ENCODE measurements at places on chromosomes 1 and 21. TPM values are rescaled to one million over a fixed set of nuclear protein-coding genes. Genes with fewer than 3 reads are reported as not detected.

DNA sequence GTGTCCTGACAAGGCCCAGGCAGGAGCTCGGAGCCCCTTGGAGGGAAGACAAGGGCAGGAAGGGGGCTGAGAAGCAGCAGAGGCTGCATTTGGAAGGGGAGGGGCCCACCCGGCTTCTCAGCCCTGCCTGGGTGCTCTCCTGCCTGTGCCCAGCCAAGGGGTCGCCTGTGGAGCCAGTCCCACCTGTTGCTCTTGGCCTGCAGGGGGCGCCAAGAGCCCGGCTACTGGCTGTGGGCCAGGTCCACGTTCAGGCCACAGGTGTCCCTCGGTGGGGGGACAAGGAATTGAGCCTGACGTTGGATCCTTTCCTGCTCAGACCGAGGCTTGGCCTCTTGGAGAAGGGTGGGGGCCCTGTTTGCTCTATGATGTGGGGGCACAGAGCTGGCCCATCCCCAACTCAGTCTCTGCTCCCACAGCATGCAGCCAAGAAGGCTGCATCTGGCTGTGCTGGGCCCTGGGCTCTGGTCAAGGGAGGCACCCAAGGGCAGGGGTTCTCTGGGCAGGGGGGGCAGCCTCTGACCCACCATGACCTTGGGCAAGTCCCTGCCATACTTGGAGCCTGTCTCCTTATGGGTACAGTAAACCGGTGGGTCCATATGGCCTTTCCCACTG, 10.9 kb downstream of the WNT4 start:
- DNase-seq, result no peak

- no peak for DNase-seq
These were observed 48.5 kb downstream of the CELF3 start for GRCh38 chr1:151668090-151668489.

DNA sequence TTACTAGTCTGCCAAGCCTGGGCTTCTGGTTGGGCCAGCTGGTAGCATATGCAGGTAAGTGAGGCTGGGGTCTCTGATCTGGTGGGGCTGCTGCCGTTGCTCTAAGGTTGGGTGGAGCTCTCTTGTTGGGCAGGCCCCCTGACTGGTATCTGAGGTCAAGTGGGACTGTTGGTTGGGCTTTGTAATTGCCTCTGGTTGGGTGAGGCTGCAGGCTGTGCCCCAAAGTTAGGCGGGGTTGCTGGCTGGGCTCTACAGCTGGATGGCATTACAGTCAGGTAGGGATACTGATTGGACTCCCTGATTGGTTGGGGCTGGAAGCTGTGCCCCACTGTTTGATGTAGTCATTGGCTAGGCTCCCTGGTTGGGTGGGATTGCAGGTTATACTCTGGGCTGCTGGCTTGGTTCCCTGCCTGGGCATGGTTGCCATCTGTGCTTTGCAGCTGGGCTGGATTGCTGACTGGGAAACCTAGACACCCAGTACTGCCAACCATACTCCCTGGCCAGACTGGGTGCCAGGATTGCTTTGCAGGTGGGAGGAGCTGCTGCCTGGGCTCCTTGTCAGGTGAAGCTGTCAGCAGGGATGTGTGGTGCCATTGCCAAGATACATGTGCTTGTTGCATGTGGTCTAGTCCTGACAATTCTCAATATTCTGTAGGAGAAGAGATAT, 130.5 kb downstream of the RABGAP1L start:
- no peak for DNase-seq

DNA sequence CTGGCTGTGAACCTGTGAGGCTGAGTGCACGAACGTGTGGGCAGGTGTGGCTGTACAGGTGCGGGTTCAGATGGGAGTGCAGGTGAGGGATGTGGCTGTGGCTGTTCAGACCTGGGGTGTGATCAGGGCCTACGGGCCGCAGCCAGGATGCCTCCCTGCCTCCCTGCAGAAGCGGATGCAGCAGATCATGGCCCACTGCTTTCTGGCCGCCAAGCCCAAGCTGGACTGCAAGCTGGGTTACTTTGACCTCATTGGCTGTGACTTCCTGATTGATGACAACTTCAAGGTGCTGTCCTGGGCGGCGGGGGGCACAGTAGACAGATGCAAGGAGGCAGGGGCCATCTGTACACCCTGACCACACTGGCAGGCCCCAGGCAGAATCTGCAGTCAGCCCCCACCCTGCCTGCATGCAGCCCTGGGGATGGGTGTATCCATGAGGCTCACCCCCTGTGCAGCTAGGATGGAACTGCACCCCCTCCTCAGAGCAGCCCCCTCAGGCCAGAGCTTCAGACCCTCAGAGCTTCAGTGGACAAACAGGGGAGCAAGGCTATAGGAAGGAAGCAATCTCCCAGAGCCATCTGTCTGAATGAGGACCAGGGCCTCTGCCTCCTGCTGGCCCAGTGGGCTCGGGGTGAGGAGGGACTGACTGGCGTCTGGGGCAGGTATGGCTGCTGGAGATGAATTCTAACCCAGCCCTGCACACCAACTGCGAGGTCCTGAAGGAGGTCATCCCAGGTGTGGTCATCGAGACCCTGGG, 9.8 kb downstream of the TNFRSF18 start:
- no peak for DNase-seq

DNA sequence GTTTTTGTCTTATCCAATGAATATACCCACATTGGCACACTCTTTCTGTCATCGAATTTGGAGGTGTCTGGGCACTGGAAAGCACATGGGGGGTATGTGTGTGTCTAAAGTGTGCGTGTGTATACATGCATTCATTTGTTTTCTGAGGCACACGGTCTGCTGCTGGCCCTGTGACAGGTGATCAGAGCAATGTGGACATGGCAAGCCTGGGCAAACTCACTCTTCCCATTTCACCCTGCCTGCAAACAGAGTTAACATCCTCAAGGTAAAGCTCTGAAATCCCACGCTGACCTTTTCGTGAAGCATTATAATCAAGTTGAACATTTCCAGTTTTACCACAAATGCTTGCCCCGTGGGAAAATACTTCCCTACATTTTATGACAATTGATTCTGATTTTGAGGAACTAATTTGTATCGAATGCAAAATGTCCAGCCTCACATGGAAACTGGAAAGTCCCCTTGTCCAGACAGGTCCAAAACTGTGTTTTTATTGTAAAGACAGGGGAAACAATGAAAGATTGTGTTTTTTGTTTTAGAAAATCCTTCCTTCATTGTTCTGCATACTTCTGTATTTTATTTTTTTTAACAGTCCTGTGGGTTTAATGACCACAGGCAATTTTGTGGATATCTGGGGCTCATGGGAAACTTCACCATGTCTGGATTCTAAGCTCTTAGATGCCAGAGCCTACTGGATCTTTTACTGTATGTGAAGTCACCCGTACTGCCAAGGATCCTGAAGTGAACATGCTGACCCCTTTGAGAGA, 160.9 kb downstream of the PBX1 start:
- no peak for DNase-seq

GRCh38 chr1:61253059-61253735, 170.8 kb downstream of the NFIA start:
- DNase-seq, result no peak

DNA sequence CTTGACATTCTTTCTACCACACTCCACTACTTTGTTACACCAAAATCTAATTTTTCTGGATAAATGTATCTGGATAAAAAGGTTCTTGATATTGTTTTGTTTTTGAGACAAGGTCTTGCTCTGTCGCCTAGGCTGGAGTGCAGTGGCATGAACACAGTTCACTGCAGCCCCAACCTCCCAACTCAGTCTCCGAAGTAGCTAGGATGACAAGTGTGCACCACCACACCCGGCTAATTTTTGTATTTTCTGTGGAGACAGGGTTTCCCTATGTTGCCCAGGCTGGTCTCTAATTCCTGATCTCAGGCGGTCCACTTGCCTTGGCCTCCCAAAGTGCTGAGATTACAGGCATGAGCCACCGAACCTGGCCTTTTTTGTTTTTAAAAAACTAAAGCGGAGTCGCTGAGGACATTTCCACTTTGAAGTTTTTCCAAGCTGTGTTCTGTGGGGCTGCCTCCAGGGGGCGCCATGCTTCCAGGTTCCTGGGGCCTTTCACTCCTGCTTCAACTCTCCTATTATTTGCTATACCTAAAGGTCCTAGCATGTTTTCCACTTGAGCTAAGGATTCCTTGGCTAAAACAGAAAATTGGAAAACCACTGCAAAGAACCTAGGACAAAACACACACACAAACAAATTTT, 14.1 kb upstream of the NCMAP start:
- no peak for DNase-seq

GRCh38 chr1:75392278-75392677, 218.6 kb downstream of the SLC44A5 start:
- DNase-seq, result no peak

- DNase-seq, result no peak
These were observed 34.7 kb downstream of the VPS26C start for GRCh38 chr21:37232274-37233018.

DNA sequence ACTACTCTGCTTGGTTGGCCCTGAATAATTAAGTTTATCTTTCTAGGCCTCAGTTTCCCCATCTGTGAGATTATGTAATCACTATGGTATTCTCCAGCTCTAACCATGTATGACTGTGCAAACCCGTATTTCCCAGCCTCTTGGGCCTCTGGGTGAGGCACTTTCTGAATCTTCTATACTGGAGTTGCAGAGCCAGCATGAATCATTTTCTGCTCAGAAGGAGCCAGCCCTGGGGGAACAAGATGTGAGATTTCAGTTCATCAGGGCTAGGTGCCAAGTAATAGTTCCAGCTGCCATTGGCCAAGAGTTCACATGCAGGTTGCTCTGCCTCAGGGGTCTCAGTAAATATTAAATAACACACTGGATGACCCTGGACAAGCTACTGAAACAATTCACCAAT, 47.7 kb upstream of the USP24 start:
- no peak for DNase-seq

DNA sequence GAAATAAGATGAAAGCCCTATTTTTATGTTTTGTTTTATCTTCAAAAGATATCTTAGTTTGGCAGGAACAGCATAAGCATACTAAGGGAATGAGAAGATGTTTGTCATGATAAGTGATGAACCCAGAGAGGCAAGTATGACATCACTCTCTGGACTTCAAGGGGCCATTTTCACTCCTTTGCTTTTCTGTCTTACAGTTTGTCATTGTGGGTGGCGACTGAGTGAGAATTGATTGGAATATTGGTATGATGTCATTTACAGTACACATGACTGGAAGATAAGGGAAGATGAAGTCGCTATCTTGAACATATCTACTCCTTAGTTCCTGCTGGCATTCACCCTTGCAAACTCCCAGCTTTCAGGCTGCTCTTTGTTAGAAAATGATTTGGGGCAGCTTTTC, 258.1 kb upstream of the RAB4A start:
- no peak for DNase-seq

DNA sequence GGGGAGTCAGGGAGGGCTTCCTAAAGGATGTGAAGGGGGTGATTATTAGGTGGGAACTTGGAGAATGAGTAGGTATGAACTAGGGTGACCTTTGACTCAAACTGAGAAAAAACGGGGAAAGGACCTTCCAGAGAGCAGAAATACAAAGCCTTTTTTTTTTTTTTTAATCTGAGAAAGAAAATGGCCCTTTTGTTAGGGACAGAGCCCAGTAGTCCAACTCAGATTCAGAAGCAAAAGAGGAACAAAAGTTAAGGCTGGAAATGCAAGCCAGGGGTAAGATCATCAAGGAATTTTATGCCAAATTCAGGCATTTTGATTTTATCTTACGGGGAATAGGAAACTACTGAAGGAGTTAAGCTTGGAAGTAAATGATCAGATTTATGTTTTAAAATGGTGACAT, 96.0 kb upstream of the SMYD2 start:
- no peak for DNase-seq

GRCh38 chr1:183209533-183210158, 23.6 kb downstream of the LAMC2 start:
- DNase-seq, result peak; percentile 83

DNA sequence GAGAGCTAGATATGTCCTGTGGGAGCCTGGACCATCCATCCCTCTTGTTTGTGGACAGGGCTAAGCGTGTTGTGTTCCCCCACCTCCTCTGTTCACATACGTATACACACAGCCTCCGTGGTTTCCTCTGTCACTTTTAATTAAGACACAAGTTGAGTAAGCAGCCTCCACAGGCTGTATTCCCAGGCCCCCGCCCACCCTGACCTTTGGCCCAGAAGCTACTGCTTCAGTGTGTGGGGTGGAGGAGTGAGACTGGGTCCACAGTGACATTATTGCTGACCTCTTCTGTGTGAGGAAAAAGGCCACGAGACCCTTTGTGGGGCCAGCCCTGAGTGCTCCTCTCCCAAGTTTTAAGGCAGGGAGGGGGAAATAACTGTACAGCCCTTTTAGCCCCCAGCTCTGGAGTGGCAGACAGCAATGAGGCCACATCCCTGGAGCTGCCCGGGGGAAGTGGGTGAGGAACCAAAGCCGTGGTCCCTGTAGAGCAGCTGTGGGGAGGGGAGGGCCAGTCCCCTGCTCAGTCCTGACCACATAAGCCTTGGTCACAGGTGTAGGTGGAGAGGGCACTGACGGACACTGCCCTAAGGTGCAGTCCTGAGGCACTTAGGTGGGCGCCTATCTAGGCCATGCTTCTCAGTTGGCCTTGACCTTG, 4.4 kb downstream of the ELOVL1 start:
- no peak for DNase-seq

DNA sequence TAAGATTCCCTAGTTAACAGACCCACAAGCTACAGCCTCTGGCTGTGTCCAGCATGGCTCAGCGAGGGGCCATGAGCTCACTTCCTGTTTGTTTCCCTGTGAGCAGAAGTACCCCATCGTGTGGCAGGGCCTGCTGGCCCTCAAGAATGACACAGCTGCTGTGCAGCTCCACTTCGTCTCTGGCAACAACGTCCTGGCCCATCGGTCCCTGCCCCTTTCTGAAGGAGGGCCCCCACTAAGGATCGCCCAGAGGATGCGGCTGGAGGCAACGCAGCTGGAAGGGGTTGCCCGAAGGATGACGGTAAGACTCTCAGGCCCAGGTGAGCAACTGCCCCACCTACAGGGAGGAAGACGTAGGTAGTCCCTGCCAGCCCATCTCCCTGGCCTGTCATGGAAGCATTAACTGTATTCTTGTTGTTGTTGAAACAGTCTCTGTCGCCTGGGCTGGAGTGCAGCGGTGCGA, 38.2 kb downstream of the ZBTB17 start:
- no peak for DNase-seq

- no peak for DNase-seq
These were observed 62.5 kb downstream of the WDR64 start for GRCh38 chr1:241714321-241715218.

GRCh38 chr21:38337793-38338192, 81.0 kb downstream of the KCNJ15 start:
- DNase-seq, result no peak

GRCh38 chr1:213274140-213274539, 223.1 kb downstream of the RPS6KC1 start:
- no peak for DNase-seq

DNA sequence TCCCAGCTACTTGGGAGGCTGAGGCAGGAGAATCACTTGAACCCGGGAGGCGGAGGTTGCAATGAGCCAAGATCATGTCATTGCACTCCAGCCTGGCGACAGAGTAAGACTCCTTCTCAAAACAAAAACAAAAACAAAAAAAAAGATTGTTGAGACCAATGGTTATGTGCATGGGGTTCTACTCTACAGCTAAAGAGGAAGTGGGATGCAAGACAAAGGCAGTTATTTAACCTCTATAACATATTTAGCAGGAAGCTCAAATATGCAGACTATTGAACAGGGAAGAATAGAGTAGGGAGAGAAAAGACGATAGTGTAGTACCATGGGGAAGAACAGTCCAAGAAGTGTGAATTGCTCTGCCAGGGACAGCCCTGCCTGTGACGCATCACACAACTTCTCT, 227.7 kb downstream of the SMYD3 start:
- no peak for DNase-seq

Gene NUDT4B
- 20.4 TPM for polyA plus RNA-seq

Gene PRDM16
- polyA plus RNA-seq, result 0.01 TPM

Gene KRTAP13-2
- not detected for polyA plus RNA-seq

Gene KCNE1
- 0.31 TPM for polyA plus RNA-seq

Gene MYCL
- 0.22 TPM for polyA plus RNA-seq

Gene UBE2U
- polyA plus RNA-seq, result not detected

Gene TMPRSS15
- not detected for polyA plus RNA-seq

Gene KPRP
- polyA plus RNA-seq, result not detected
